ENCODE measurements at places on chromosomes 7 and 10.

- DNase-seq: peak; percentile 49
Measured at GRCh38 chr7:80135309-80136104, 876 bp downstream of the GNAI1 start.

GRCh38 chr10:69864321-69864720 is 62.6 kb downstream of the COL13A1 start:
- DNase-seq: no peak

DNA sequence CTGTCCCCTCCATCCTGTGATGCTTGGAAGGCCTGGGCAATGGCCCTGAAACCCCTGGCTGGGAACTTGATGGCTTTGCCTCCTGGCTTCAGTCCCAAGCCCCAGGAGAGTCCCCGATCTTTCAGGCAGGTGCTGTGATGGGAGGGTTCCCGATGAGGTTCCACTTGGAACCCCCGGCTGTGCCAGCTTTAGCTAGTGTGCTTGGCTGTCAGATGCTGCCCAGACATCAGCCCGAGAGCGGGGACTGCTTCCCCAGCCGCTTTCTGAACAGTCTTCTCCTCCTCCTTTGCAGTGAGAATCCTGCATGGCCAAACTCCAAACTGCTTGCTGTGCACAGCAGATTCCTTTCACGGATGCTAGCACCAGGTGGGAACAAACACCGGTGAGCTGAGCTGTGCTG is 58.1 kb downstream of the PKD1L1 start:
- no peak for DNase-seq

GRCh38 chr10:33381451-33382215 is 47.2 kb upstream of the NRP1 start:
- no peak for DNase-seq

- DNase-seq: peak; percentile 77
Measured at GRCh38 chr7:6516387-6516983, 34.8 kb downstream of the GRID2IP start.

DNA sequence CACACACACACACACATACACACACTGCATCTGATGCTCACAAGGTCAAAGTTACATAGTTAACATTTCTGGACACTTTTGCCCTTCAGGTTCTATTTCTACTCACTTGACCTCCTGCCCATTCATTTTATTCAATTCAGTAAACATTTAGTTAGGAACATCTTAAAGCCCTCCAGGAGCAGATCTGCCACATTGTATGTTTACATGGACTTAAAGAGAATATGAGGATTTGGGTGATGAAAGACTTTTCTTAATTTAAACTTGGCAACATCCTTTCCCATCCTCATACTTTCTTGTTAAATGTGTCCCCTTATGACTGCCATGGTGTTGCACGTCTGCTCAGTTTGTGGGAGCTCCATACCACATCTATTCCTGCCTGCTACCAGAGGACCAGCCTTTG is 322.8 kb upstream of the BMPER start:
- no peak for DNase-seq

GRCh38 chr10:44572146-44572545 is 187.2 kb upstream of the CXCL12 start:
- no peak for DNase-seq

GRCh38 chr7:30674420-30674819 is 7.8 kb downstream of the CRHR2 start:
- no peak for DNase-seq

GRCh38 chr7:151637781-151638261 is 118.1 kb upstream of the RHEB start:
- DNase-seq: no peak

DNA sequence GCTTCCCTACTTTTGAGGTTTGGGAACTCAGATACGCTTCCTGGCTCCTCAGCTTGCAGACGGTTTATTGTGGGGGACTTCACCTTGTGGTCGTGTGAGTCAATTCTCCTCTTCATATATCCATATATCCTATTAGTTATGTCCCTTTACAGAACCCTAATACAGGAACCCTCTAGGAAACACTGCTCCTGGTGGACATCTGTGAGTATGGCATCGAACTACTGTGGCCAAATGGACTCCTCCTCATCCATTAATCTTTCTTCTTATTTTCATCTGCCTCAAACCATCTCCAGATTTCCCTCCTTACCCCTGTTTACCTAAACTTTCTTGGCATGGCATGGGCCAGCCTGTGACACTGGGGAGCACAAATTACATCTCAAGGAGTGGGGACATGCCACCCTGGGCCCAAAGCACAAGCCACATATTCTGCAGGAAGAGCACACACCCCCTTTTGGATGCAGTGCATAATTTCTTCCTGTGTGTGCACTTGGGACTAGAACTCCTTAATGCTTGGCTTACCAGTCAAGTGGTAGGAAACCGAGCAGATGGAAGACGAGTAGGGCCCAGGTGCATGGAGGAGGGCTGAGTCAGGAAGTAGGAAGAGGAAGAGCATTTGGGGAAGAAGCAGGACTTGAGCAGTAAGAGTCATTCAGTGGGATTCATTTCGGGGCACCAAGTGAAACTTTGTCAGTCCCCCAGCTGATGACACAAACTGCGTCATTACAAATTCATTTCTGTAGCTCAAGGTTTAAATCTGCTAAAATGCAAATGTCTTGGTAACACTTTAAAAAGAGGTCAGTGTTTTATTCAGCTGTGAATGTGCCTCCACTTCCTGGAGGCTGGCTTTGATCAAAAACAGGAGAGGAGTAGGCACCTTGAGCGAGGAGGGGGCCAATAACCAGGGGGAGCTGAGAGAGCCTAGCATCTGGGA is 80.8 kb upstream of the PLXNA4 start:
- DNase-seq: no peak

GRCh38 chr7:131489196-131489595 is 67.2 kb downstream of the PODXL start:
- DNase-seq: no peak

GRCh38 chr10:8502573-8502972 is 448.1 kb downstream of the GATA3 start:
- no peak for DNase-seq

DNA sequence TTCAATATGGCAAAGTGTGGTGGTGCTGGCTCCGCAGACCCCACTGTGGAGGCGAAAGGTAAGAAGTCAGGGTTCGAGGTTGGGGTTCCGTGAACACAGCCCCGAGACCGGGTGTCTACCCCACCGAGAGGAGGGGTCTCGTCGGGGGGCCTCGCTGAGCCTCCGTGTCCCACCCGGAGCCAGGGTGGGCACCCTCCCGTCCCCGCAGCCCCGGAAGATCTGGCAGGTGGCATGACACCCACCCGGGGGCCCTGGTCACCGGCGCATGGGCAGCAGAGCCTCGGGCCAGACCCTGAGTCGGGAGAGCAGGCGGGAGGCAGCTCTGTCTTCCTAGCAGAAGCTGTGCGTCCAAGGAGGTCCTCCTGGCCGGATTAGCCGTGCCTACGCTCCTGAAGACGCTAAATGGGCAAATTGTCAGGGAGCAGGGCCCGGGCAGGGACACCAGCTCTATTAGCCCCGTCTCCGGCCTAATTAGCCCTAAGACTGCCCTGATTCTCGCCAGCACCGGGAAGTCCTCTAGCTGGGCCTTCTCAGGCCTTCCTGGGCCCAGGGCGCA is 56.4 kb downstream of the UNCX start:
- DNase-seq: no peak

DNA sequence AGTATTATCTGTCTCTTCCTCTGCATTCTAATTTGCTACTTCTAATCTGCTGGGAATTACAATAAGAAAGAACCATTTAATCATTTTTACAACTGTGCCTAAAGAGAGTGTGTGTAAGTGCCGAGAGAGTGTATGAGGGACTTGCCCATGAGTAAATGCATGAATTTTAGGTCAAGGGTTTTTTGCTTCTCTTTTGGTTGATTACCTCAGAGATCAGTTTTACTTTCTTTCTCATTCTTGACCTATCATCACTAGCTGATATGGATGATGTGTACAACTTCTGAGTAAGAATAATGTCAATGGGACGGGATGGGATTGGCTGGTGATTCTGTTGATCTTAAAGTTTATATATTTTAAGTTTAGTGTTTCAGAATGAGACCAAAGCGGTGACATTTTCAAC is 47.8 kb downstream of the IKZF1 start:
- no peak for DNase-seq

Measured in globus pallidus (tissue), 1 donor.